ENCODE measurements at places on chromosomes 4 and X.
A peak's percentile ranks its signal among the peaks of the same experiment; 100 is the strongest.

DNA sequence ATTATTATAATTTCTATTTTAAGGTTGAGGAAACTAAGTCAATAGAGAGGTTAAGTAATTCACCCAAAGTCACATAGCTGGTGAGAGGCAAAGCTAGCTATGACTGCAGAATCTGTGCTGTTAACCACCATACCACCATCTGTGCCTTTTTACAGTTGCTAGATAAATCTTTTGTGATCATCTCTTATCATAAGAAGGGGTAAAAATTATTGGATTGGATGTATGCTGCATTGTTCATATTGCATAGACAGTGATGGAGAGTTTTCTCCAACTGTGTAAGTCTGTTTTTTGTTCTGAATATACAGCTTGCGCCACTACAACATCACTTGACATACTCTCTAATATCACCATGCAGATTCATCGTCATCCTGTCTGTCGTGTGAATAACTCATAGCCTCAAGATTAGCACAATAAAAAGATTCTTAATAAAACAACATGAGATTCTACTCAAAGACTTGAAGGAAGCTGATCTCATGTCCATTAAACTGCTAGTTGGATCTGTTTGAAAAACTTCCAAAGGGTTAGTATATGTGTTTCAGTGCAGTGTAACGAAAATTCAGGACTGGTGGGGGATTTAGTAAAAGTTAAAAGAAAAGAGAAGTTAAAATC lies 495.9 kb downstream of the SPRY1 start:
- no peak for DNase-seq

GRCh38 chrX:140608111-140608510 lies 101.4 kb upstream of the LINC00632 start:
- DNase-seq: no peak

- no peak for DNase-seq
Observed at GRCh38 chr4:176906709-176907108, 114.0 kb upstream of the VEGFC start.

GRCh38 chr4:106652095-106652494 lies 283.5 kb upstream of the GIMD1 start:
- peak; percentile 37 for DNase-seq

DNA sequence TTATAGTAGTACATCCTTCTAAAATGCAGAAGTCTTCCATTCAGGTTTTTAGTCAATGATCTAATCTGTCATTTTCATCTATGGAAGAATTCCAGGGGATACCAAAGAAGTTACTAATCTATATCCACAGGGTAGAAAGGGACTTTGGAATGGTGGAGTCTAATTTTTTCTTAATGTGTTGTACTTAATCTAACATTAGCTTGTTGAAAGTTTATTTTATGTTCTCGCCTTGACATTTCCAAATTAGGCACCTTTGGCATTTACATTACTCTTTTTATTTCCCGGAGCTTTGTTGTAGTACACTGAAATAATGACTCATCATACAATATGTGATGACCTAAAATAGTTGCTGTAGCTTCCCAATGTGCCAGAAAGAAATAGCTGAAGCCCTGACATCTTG lies 91.5 kb downstream of the HTR2C start:
- peak; percentile 81 for DNase-seq

DNA sequence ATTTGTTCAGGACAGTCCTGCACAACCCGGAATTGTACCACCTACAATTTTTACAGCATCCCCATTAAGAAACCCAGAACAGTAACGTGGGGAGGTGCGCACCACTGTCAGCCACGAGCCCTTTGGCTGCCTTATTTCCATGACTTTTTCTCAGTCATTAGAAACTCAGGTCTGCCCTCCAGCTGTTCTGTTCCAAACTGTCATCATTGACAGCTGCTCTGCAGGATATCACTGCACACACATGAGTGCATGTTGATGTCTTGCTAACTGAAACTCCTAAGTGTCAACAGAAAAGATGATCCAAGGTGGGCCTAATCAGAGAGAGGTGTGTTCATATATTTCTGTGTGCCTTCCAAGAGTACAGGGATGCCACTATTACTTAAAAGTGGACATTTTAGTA lies 123.4 kb downstream of the PARM1 start:
- no peak for DNase-seq

DNA sequence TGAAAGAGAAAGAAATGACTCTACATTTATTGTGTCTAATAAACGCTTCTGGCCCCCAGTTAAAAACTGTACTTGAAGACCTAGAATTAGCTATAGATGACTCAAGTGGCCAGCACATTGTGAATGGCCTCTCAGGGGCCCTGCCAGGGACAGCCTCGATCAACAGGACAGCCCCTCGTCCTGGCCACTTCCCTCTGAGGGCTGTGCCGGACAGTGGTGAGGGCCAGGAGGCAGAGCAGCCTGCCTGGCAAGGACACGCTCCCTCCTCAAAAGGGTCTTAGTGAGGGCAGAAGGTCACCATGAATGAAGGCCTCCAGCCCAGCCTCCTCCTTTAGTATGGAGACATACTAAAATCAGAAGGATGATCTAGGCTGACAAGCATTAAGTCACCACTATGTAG lies 16.5 kb downstream of the RNF212 start:
- DNase-seq: no peak

GRCh38 chr4:48692897-48693296 lies 87.2 kb downstream of the FRYL start:
- DNase-seq: no peak

Measured in fibroblast of skin of left quadriceps (primary cell).